ENCODE measurements at places on chromosomes 6 and 20. TPM values are rescaled to one million over a fixed set of nuclear protein-coding genes. Genes with fewer than 3 reads are reported as not detected.

- no peak for DNase-seq
These were observed 142.5 kb upstream of the SPACA1 start for GRCh38 chr6:87905101-87905641.

KAT14 gene
- total RNA-seq, result 9.4 TPM

HUS1B gene
- total RNA-seq, result 0.24 TPM

KIF13A gene
- 70.3 TPM for total RNA-seq

CDH22 gene
- not detected for total RNA-seq

- no peak for DNase-seq
These were observed 3.4 kb upstream of the MICAL1 start for GRCh38 chr6:109458774-109459531.

DNA sequence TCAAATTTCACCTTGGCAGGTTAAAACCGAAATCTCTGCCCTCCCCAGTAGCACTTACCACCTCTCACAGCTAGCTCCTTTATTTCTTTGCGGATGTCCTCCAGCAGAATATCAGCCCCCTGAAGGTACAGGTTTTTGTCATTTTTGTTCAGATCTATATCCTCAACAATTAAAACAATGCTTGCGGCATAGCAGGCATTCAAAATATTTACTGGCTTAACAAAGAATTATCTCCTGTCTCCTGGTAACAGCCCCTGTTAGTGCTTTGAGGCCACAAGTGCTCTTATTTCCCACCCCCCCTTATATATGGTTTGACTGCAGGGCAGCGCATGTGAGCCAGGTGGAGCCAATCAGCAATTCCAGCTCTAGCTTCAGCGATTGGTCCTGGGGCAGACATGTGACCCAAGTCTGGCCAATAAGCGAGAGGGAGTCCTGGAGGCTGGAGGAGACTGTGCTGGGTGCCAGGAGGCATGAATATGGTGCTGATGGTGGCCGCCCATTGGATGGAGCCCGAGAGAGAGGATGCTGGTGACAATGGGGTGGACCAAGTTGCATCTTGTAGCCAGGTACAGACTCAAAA is 21.0 kb downstream of the SULF2 start:
- DNase-seq, result no peak

GRCh38 chr20:47489448-47489872 is 12.2 kb upstream of the NCOA3 start:
- no peak for DNase-seq

GRCh38 chr6:112225691-112226090 is 28.7 kb downstream of the LAMA4 start:
- DNase-seq, result no peak

DNA sequence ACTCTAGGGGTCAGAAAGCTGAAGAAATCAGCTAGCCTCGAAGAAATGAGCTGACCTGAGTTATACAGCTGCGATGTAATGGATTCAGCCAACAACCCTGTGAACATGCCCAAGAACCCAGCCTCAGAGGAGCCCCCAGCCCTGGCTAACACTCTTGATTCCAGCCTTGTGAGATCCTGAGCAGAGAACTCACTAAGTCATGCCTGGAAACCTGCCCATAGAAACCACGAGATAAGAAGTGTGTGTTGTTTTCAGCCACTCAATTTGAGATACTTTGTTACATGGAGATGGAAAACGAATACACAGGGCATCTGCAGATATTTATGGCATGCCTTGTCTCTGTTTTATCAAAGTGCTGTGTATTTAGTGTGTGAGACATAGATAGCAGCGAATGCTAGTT is 265.2 kb downstream of the QKI start:
- DNase-seq, result no peak

RIMS1 gene
- 2.1 TPM for total RNA-seq

UST gene
- 17.8 TPM for total RNA-seq

DNA sequence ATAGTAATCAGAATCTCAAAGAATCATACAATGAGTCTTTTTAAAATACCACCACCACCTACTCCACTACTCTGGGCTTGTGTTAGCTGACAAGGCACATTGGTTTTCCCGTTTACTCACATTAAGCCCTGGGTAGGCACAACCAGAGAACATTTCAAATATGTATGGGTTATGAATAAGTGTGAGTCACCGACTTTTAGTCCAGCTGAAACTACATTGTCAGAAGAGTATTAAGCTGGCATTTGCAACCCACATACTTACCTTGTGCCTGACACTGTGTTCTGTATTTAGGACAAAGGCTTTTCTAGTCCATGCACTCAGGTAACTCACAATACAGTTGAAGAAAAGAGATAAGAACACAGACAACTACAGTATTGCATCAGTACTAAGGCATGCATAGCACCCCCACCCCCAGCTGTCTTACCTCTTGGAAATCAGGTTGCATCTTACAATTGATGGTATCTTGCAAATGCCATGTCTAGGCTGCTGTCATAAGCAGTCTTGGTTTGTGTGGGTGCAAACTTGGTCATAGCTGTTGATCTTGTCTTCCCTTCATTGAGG is 40.3 kb upstream of the AHI1 start:
- peak; percentile 68 for DNase-seq

GRCh38 chr6:88899569-88900316 is 63.7 kb downstream of the RNGTT start:
- no peak for DNase-seq

- no peak for DNase-seq
These were observed 17.5 kb upstream of the SAMHD1 start for GRCh38 chr20:36969051-36969450.

DNA sequence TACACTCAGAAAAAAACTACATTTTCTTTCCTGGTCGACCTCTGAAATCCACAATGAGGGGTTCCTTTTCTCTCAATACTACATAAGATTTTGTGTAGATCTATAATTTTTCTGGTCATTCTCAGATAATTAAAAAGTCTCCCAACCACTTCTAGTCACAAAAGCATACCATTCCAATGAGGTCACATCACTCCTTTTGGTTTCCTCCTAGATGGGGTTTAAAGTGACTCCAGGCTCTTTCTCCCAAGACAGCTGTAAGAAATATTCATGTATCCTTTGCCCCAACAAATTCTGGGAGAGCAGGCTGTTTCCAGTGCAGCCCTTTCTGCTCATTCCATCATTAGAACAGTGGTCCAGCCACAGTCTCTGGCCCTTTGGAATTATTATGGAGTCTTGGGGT is 43.1 kb upstream of the BEND6 start:
- DNase-seq, result peak; percentile 70

- no peak for DNase-seq
These were observed 285.3 kb downstream of the CDC5L start for GRCh38 chr6:44672841-44673240.

EMILIN3 gene
- not detected for total RNA-seq

DNA sequence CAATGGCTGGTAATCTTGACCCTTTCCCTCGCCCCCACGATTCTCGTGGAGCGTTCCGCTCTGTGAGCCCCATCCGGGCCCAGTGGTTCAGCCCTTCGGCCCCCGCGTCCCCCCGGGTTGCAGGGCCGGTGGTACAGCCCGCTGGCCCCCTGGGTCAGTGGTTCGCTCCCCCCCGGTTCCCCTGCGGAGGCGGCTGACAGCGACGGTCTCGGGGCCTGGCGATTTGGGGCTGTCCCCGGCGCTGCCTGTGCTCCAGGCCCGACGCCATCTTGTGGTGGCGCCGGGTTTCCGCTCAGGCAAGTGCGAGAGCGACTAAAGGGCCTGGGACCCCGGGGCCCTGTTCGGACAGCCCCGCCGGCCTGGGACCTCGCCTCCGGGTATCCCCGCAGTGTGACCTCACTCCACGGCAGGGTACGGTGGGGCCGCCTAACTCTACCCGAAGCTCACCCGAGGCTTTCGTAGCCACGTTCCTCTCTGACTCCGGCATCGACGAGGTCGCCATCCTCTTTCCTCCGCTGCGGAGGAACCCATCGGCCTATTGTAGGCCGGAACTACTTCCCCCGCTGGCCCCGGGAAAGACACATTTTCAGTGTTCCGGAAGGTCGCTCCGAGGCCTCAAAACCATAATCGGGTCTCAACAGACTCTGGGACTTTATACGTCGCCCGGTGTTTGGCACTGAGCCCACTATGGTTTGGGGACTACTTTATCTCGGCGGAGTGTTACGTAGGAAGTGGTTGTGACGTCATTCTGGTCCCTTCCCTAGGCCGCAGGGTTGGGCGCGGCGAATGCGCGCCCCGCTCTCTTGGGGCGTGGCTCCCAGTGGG is at the start of gene ZNF335:
ZNF335 (minus strand) TSS at position 529 of the 825 bp plus-strand sequence. CDS start 793 bp downstream, outside the sequence.
- peak; percentile 92 for DNase-seq

TXLNB gene
- 0.08 TPM for total RNA-seq

ZFP57 gene
- not detected for total RNA-seq
